Stimulated activated CD4-positive, alpha-beta T cell treated with anti-CD3 and anti-CD28 coated beads, Interleukin-12 subunit alpha, Interleukin-12 subunit beta, amount 100 ng/mL, for 48 hours (primary cell): ENCODE measurements at places on chromosomes 6 and 20.

GRCh38 chr6:1143655-1144054, 168.2 kb upstream of the FOXQ1 start:
- DNase-seq = no peak

DNA sequence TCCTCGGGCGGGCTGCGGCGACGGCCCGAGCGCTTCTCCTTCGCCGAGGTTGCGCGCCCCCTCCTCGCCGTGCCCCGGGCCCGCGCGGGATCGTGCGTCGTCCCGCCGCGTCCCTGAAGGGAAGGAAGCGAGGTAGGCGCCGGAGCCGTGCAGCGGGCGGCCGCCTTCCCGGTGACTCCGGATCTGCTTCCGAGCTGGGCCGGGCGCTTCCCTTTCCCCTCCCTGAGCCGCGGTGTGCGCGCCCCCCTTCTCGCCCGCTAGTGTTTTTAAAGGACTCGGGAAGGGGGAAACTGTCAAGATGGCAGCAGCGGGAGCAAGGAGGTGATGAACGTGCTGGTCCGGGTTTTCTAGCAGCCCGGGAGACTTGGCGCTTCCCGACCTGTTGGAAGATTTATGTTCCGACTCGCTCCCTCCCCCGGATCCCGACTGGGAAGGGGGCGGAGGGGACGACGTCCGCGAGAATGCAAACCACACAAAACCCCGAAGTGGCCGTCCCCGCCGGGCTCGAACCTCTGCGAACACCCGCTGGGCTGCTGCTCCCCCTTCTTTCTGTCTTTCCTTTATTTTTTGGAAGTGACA, 744 bp upstream of the FOXO3 start:
- peak; percentile 10 for DNase-seq

DNA sequence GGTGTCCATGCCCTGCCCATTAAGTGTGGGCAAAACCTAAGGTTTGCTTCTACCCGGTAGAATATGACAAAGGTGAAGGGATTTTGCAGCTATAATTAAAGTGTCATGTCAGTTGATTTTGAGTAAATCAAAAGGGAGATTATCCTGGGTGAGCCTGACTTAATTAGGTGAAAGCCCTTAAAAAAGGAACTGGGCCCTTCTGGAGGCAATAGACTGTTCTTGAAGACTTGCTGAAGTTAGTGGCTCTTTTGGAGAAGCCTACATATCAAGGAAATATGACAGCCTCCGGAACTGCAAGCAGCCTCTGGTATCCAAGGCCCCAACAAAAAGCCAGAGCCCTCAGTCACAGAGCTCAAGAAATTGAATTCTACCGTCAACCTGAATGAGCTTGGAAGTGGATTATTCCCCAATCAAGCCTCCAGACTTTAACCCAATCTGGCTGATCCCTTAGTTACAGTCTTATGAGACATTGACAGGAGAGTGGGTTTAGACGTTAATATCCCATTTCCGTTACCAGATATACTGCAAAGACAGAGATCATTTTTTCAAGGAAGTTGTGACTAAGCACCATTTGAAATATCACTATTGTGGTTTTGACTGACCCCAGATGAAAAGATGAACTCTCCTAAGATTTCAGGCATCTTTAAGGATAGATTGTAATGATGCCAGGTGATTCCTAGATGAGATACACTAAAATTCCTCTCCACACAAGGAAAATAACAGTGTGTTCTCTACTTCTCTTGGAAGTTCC, 303.4 kb downstream of the PLCB1 start:
- DNase-seq = no peak

GRCh38 chr6:149094156-149094555, 223.4 kb upstream of the TAB2 start:
- DNase-seq = no peak

- no peak for DNase-seq
These were observed 1062.0 kb downstream of the HACE1 start for GRCh38 chr6:103797738-103798137.

GRCh38 chr6:7535498-7535897, 6.0 kb upstream of the DSP start:
- DNase-seq = no peak

GRCh38 chr20:11847827-11848226, 69.9 kb upstream of the BTBD3 start:
- DNase-seq = no peak

DNA sequence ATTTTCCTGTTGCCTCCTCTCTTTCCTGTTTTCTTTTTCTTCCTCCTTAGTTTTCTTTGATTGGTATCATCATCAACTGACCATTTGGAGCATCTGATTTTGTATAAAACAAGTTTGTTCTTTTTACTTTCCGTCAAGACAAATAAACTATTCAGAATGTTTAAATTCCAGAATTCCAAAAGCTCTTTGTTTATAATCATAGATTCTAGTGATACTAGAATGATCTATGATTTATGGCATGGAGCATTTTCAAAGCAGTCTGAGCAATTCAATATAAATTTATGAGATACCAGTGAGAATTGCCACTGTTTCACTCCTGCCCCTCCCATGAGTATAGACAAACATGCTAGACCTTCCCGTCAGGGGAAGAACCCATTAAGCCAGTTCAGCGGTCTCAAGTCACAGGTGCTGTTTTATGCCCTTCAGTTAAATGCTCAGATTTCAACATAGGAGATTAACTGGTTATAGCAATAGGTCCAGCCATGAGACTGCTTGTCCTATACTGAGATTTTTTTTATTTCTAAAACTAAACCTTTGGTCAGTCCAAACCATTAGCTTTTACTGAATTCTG, 60.7 kb downstream of the GRIK2 start:
- DNase-seq = no peak

- no peak for DNase-seq
These were observed 125.9 kb downstream of the CDK19 start for GRCh38 chr6:110689275-110689935.

DNA sequence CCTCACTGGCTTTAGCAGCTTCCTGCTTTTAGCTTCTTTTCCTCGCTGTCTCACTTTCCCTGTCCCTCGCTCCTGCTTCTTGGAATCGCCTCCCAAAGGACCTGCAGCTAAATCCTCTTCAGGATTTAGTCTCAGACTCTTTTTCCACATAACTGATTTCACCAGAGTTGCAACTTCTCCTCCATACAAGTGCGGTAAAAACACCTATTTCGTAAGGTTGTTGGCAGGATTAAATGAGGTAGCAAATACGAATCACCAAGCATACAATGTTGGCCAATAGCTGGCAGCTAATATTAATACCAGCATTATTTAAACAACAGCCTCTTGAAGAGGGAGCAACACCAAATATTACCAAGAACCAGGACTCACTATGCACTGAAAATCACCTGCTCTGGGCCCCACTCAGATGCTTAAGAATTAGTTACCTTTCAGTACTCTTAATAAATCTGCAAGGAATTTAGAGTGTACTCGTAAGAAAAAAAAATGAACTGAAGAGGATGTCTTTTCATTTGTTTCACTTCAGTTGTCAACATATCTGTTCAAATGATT, 123.0 kb downstream of the DTNBP1 start:
- no peak for DNase-seq

- no peak for DNase-seq
These were observed 82.7 kb upstream of the RALGAPA2 start for GRCh38 chr20:20795119-20795518.

DNA sequence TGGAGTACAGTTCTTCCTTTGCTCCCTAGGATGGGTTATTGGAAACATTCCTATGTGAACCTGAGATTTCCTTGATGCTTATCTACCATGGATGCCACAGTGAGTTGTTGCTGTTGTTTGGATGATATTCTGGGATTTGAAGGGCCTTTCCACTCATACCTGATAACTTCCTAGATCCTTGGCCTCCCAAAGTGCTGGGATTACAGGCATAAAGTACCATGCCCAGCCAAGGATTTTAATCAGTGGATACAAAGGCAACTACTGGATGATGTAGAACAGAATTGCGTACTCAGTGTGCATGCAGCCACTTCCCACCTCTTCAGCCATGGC, 20.0 kb downstream of the PPP1R16B start:
- no peak for DNase-seq

DNA sequence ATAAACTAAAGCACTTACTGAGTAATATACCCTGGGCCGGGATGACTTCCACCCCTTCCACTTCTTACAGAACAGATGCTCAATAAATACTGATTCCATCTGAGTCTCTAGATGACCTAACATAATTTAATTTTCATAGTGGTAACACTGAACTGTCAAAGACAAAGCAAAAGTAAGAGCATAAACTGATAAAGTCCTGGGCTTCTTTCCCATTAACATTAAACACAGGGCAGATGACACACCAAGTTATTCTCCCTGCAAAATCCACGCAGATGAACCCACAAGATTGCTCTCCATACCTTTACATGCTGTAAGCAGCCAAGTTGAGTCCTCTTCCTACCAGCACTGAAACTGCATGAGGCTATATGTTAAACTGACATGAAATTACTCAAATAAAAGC, 27.1 kb downstream of the AGPAT4 start:
- no peak for DNase-seq

- no peak for DNase-seq
These were observed 574.9 kb upstream of the CHD6 start for GRCh38 chr20:42193119-42193518.

- DNase-seq = no peak
These were observed 159.4 kb downstream of the SIM1 start for GRCh38 chr6:100305209-100305869.

DNA sequence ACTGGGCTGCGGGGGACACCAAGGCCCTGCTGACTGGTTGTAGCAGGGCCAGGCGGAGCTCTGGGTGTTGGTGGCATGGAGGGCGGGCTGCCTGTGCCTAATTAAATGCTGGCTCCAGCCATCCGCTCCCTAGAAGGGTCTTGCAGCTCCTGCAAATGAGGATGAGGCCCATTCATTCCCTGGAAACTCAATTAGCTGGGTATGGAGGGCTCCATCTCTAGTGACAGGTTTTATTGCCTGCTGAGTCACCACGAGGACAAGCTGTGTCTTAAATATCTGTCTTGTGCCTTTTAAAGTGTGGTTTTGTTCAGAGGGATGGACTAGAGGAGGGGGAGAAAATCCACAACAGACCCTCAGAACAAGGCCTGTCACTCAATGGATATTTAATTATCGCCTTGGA, 60.9 kb downstream of the SULF2 start:
- DNase-seq = no peak

DNA sequence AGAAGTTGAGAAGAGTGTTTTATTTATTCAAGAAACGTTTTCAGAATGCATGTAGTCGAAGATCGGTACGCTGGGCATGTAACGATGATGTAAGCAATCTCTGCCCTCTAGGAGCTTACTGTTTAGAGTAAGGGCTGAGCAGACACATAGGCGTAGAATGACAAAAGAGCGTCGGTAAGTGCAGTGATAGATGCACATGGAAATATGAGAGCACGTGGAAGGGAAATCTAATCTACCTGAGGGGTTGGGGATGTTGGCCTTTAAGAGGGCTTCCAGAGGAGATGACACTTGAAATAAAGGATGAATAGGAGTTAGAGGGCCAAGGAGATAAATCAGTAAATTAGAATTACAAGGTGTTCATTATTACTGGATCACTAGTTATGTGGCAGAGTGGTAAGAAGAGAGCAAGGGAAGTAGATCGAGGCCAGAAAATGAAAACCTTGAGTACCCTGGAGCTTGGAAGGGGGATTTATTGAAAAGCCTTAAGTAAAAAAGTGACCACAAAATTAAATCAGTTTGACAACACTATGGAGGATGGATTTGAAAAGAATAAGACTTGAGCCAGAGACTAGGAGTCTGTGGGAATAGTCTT, 782 bp downstream of the TRMT11 start:
- no peak for DNase-seq

- no peak for DNase-seq
These were observed 31.4 kb downstream of the RGS17 start for GRCh38 chr6:153099636-153100035.

DNA sequence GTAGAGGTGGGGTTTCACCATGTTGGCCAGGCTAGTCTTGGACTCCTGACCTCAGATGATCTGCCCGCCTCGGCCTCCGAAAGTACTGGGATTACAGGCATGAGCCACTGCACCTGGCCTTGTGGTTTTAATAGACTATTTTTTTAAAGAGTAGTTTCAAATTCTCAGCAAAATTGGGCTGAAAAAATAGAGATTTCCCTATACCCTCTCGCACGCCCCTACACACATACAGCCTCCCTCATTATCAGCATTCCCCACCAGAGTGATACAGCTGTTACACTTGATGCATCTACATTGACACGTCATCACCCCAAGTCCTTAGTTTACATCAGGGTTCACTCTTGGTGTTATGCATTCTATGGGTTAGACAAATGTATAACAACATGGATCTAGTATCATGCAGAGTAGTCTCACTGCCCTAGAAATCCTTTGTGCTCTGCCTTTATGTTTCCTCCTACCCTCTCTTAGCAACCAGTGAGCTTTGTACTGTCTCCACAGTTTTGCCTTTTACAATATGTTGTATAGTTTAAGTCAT, 103.6 kb downstream of the CDYL start:
- no peak for DNase-seq

DNA sequence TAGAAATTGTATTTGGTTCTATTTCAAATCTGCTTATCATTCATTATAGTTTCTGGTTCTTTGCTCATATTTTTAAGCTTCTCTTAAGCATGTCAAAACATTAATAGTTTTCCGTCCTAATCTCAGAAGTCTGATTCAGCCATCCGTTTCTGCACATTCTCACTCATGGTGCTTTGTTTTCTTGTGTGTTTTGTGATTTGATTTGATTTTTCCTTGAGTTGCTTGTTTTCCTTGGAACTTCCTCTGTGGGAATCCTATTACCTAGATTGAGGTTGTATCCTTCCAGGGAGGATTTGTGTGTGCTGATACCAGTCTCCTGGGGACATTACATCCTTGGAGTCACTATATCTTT, 7.9 kb downstream of the SNX9 start:
- DNase-seq = no peak

DNA sequence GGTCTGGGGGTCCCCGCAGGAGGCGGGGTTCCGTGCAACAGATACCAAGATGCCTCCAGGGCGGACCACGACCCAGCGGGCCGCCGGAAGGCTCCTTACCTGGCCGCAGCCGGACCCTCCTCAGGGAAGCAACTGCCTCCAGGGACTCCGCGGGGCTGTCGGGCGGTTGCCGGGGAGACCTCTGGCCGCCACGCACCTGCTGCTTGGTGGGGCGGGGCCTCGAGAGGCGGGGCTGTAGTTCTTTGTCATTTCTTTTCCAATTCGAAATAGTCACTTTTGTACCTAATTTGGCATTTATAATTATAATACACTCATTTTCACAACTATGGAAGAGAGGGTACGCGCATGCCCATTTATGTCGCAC, 647 bp downstream of the AK9 start:
- DNase-seq = peak; percentile 53

DNA sequence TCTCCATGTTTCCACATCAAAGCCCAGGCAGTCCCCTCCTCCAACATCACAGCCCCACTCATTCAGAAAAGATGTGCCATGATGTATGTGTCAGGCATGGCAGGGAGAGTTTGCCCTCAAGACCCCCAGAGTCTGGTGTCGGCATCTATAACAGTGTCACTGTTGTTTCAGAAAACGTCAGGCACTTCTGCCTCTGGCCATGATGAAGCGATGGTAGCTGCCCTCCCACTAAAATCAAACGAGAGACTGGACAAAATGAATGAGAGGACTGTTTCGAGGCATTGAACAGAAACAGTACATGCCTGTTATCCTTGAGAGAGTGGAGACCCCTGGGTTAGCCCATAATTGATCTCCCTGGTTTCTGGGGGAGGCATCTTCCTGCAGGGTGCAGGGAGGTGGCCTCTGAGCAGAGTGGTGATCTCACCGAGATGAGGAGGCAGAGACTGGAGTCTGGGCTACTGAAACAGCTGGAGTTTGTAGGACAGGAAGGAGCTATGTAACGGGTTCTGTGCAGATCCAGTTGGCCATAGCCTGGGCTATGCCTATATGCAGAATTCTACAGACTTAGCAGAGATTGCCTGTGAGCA, 144.5 kb downstream of the SYCP2 start:
- no peak for DNase-seq

- DNase-seq = no peak
These were observed 1.7 kb downstream of the NR2E1 start for GRCh38 chr6:108167449-108168089.

- DNase-seq = peak; percentile 62
These were observed 69.6 kb downstream of the HFE start for GRCh38 chr6:26156850-26157250.
